GM12892 (cell line): ENCODE measurements at places on chromosomes 3 and 15.

DNA sequence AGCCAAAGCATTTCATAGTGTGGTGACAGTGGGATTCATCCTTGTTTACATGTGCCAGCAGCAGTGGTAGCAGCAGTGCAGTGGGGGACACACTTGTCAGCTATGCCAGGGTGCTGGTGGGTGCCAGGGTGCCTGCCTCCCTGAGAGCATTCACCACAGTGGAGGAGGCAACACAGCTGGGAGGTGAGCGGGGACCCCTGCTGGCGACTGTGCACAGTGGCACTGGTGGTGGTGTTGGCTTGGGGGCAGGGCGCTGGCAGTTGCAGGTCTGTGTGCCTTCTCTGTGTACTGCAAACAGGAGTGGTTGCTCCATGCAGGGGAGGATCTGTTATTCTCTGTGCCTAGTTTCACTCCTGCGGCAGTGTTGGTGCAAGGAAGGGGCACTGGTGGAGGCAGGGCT lies 41.2 kb downstream of the CEP63 start:
- no peak for DNase-seq

- DNase-seq: no peak
Measured at GRCh38 chr3:71510510-71510909, 73.0 kb downstream of the FOXP1 start.

DNA sequence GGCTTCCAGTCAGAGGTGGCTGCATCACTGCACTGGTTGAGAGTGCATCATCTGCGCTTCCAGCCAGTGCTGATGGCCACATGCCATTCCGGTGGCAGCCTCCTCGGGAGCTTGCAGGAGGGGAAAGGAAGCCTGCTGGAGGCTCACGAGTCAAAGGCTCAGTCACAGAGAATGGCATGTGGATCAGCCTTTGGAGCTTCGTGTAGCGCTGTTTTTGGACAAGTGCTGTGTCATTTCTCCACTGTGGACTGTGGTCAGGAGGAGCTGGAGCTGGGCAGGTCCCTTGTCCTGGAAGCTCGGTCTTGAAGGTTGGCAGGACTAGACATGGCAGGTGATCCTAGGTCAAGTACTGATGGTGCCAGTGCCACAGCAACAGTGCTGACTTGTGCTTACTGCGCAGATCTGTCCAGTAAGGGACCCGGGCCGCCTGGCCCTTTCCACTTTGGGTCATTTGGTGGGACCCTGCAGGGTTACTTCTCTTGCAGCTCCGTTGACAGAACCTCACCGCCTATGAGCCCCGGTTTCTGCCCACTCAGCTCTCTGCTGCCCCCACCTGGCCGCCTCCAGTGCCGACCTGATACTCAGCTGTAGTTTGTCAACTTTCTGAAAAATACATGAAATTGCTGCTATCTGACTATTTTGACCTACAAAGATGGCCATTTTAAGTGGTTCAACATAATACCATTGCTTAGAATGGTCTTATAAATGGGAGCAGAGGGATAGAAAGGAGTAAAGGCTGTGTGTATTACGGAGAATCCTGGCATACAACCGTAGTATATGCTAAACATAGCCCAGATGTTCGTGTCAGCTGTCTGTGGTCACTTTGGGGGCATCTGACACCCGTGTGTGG lies 27.6 kb upstream of the TRPM1 start:
- peak; percentile 57 for DNase-seq

DNA sequence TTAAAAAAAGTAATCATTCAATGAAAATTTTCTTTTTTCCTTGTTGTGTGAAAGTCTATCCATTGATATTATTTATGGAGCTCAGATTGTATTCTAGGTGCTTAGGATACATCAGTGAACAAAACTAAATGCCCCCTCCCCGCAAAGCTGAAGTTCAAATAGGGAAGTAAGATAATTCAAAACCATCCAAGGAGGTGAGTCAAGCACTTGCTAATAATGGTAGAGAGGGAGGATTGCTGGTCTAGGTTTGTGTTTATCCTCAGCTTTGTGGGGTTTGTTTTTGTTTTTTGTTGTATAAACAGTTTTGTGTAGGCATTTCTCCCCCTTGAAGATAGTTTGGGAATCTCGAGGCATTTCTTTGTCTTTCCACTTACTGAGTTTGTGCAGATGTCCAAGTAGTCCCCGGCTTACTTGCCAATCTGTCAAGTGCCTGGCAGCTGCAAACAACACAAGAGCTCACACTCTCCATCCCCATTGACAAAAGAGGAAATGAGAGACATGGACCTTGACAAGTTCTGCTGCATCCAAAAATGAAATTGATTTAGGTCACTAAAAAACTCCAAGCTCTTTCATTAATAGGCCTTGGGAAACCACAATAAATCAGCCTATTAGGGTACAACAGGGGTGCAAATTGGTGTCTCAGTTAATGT lies 575.8 kb upstream of the TBL1XR1 start:
- no peak for DNase-seq

DNA sequence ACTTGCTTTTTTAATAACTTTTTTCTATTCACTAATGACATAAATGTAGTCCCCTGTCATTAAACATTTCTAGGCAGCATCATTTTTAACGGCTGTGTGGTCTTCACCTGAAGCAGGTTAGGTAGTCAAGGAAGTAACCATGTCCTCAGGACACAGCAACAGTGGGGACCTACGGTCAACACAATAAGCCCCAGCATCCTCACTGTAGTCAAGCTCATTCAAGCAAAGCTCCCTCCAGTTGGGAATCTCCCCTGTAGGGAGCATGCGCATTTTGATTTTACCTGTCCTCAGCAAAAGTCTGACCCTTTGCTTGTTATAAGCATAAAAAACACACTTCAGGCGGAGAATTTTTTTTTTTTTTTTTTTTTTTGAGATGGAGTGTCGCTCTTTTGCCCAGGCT lies 151.4 kb downstream of the SHQ1 start:
- no peak for DNase-seq

- DNase-seq: no peak
Measured at GRCh38 chr3:187264021-187264420, 27.5 kb downstream of the MASP1 start.

DNA sequence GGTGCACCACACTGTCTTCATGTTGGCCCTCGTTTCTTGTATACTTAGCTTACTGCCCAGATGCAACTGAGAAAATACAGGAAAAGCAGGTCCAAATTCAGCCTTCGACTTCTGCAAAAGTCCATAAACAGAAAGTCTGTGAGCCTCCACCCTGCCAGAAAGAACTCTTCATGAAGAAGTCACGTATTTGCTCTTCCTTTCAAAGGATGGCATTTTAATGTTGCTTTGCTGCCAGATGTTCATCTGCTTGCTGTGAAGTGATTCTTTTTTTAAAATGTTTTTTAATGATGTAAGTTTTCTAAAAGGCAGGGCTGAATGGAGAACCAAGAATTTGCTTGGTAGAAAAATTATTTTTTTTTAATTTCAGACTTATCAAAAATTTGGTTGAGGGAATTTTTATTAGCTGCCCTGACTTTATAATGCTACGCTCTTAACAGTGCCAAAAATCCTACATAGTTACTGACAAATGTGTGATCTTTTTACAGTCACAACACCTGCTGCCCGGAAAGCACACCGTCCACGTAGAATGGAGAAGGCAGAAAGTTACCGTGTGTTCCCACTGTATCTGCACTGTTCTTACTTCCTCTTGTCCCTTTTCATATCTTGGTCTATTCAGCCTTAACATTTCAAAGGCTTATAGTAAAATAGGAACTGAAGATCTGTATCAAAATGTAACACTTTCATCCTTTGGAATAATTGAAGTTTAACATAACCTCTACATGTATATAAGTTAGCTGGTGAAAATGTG lies 136.3 kb downstream of the LRRC28 start:
- no peak for DNase-seq

- no peak for DNase-seq
Measured at GRCh38 chr3:55177749-55178148, 249.9 kb upstream of the LRTM1 start.

- DNase-seq: no peak
Measured at GRCh38 chr15:56608140-56608778, 125.0 kb downstream of the ZNF280D start.

DNA sequence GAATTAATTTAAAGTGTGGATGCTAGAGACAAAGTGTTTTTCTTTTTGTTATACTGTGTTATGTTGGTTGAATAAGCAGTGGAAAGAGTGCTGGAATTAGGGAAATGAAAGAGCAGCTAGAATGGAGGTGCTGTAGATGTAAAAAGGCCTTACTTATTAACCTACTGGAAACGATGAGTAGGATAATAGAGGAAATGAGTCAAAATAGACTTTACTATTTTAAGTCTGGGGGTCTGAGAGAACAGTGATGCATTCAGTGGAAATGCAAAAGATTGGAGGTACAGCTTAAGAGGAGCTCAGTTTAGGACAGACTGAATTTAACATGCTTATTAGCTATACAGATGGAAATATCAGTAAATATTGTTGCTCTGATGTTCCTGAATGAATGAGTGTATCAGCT lies 674.0 kb downstream of the OTOL1 start:
- no peak for DNase-seq

- no peak for DNase-seq
Measured at GRCh38 chr3:13224967-13225366, 151.7 kb upstream of the IQSEC1 start.

DNA sequence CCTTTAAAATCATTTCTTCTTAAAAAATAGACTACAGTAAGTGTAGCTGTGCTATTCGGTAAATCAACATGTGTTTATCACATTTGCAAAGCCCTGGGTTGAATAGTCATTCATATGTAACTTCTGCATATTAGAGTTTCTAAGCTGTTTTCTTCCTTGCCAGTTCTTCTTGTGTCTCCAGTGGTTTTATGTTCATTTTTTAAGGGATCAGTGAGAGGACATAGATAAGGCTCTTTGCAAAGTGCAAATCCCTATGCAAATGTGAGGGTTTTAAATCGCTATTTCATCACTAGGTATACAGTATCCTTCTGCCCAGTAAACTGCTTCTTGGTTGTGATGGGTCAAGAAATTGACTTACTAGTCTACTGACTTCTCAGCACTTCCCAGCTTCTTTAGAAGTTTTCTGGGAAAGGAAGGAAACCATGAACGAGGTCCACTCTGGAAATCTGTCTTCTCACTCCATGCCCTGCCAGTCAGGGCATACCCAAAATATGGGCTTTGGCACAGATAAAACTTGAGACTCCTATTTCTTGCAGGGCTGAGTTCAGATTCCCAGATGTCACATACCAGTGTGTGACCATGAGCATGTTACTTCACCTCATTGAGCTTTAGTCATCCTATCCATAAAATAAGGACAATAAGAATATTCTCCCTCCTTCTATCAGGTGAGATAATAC lies 38.8 kb upstream of the ADAMTS9 start:
- DNase-seq: no peak
